EH (cell line): ENCODE measurements at places on chromosomes 5 and 9.
A peak's percentile ranks its signal among the peaks of the same experiment; 100 is the strongest.

- DNase-seq = no peak
These were observed 72.4 kb upstream of the SNX2 start for GRCh38 chr5:122702524-122702875.

DNA sequence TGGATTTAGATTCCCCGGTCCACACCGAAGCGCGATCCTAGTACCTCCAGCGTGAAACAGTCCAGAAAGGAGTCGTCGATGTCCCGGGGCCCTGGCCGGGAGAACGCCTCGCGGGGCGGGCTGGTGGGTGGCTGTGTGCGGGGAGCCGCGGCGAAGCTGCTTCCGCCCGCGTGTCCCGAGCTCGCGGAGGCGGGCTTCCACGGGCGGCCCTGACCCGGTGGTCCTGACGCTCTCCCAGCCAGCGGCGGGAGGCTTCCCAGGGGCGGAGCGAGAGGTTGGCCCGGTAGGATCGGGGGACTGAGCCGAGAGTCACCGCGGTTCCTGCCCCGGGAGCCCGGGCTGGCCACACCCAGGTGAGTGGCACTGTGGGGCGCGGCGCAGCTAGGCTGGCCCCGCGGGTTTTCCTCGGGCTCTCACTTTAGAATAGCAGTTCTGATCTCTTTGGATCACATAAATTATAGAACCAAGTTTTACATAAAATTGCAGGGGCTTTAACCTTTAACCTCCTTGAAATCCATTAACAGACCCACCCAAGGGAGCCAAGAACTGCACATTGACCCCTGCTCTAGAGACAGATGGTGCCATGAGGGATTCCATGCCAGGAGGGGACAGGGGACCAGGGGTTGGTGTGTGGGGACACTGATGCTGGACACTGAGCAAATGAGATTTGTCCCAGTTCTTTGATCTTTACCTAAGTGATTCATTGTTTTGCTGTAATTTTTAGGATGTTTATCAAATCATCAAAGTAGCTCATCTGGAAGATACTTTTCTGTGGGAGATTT lies 29.2 kb upstream of the IL31RA start:
- peak; percentile 3 for DNase-seq

- peak; percentile 21 for DNase-seq
These were observed 608 bp downstream of the ELOVL7 start for GRCh38 chr5:60843386-60843935.

DNA sequence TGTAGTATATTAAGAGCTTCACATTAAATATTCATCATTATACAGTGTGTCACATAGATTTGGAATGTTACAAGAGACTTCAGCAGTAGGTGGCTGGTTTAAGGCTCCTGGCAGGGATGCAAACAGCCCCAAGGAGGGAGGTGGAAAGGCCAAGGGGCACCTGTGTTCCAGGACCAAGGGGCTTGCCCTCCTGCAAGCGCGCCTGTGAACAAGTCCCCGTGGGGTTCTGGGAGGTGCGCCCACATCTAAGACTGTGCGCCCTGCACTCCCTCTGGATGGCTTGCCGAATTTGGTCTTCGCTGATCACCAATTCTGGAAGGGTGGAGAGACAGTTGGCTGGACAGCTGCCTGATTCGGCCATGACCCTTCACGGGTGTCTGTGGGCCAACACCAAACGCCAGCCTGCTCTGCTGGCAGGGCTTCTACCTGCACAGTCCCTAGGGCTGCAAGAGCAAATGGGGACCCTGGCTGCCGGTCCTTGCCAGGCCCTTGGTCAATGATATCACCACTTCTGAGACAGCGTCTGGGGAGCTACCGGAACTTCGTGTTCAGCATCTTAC lies 12.1 kb upstream of the SLC25A51 start:
- no peak for DNase-seq

GRCh38 chr5:178536541-178537466 lies 53.4 kb downstream of the COL23A1 start:
- no peak for DNase-seq

DNA sequence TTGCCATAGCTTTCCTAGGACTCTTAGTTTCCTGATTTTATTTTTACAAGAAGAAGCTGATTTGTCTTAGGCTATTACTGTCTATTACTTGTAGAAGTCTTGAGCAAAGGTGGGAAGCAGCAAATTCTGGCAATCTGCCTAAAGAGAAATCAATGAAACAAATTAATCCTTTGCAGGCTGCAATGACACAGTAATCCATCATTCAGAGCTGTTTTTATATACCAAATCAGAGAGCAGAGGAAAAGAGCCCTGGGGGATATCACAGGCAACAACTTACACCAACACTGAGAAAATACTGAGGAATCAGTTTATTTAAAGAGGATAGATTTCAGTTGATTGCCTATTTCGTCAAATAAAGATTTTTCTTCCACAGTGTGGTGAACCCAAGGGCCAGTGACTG lies 13.6 kb downstream of the NR2F1-AS1 start:
- no peak for DNase-seq

GRCh38 chr9:84818791-84819190 lies 149.3 kb downstream of the NTRK2 start:
- DNase-seq = no peak

DNA sequence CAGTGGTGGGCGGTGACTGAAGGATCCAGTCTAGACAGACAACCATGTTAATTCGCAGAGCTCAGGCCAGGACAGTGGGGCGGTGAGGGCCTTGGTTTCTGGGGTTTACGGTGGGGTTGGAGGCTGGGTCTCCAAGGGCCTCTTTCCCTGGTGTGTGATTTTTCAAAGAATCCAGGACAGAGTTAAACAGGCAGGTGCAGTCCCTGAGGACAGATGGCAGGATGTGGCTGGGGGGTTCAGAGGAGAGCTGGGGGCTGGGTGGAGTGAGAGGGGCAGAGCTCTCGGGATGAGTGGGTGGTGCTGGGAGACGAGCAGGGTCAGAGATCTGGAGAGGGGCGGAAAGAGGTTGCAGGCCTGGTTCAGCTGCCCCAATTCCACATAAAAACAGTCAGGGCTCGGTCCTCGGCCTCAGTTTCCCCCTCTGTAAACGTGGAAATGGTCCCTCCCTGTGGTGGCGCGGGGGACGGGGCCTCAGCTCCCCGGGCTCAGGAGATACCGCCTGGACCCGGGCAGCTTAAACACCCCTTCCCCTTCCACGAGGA lies 145.9 kb downstream of the GAPVD1 start:
- no peak for DNase-seq

DNA sequence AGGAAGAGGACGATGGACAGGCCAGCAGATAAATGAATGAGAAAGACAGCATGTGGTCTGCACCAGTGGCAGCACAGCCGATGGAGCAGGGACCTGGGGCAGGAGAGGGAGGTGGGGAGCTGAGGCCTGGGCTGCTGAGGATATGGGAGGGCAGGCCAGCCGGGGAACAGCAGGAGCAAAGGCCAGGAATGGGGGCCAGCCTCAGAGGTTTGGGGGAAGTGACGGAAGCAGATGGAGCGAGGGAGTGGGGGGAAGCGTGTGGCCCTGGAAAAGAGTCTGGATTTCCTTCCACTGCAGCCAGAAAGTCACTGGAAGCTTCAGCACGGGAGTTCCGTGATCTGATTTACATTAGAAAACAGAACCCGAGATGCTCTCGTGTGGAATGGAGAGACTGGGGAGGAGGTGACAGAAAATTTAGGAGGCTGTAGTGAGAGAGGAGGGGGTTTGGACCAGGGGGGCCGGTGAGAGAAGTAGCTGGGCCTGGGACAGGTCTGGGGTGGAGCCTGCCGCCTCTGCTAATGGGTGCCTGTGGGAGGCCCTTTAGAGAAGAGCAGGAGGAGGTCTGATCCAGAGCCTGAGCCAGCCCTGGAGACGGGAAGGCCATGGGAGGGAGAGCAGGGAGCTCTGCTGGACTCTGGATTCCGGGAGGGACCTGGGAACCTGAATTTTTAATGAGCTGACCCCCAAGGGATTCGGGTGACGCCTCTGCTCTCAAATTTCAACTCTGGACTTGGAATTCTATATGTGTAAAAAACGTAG lies 65.4 kb downstream of the TSPAN17 start:
- DNase-seq = no peak
